Osteoblast (primary cell): ENCODE measurements at places on chromosomes 11 and 22. TPM values are rescaled to one million over a fixed set of nuclear protein-coding genes. Genes with fewer than 3 reads are reported as not detected.

Gene HSPB2
- total RNA-seq: 2.1 and 2.2 TPM in 2 replicates

Gene LIF
- total RNA-seq: 3.2 and 3.3 TPM in 2 replicates

Gene GGT5
- total RNA-seq: 7.2 and 16.2 TPM in 2 replicates

Gene KREMEN1
- 6.5 and 7.7 TPM in 2 replicates for total RNA-seq

Gene FAM76B
- 26.8 and 37.1 TPM in 2 replicates for total RNA-seq

Gene ST14
- under 0.01 TPM in 1 of 2 replicates, not detected in the other for total RNA-seq

Gene SEPTIN3
- total RNA-seq: 0.29 and 0.36 TPM in 2 replicates

Gene HBD
- total RNA-seq: not detected in 2 replicates
